Substantia nigra (tissue), 51 donors: ENCODE measurements at places on chromosomes 16 and 17.

- DNase-seq: no peak
Observed at GRCh38 chr17:80618304-80618703, 73.7 kb downstream of the RPTOR start.

GRCh38 chr16:426115-426905 lies 861 bp downstream of the RAB11FIP3 start:
- DNase-seq: no peak

DNA sequence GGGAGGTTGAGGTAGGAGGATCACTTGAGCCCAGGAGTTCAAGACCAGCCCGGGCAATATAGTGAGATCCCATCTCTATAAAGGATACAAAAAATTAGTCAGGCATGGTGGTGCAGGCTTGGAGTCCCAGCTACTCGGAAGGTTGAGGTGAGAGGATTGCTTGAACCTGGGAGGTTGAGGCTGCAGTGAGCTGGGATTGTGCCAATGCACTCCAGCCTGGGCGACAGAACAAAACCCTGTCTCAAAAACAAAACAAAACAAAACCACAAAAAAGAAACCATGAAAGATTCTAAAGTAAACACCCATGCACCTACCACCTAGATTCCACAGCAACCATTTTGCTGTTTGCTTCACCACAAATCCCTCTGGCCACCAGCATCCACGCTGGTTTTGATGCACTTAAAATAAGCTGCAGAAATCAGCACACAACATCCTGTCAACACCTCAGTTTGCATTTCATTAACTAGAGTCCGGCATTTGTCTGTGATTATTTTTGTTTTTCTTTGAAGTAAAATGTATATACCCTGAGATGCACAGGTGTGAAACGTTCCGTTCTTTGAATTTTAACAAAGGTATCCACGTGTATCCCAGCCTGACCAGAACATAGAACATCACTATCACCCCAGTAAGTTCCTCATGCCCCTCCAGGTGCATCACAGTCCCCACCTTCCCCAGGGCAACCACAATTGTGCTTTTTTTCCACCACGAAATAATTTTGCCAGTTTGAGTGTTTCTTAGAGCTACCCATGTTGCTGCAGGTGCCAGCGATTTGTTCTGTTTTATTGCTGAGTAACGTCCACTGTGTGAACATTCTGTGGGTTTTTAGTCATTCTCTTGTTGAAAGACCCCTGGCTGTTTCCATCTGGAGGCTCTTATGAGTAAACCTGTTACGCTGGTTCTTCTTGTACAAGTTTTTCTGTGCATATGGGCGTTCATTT lies 191.5 kb downstream of the SEC14L1 start:
- no peak for DNase-seq

DNA sequence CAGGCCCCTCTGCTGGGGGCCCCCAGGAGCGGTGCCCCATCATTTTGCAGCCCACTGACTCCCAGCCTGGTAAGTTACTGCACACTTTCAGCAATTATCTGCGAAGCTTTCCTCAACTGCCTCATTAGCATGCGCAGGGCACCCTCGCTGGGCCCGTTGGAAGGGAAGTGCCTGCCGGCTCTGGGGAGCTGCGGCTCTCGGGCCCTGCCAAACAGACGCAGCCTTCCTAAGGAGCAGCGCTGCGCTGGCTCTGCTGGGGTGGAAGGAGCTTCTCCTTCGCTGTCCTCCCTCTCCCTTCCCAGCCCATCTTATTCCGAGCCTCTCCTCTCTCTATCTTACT lies 71.0 kb downstream of the RBBP6 start:
- peak; percentile 62 for DNase-seq

DNA sequence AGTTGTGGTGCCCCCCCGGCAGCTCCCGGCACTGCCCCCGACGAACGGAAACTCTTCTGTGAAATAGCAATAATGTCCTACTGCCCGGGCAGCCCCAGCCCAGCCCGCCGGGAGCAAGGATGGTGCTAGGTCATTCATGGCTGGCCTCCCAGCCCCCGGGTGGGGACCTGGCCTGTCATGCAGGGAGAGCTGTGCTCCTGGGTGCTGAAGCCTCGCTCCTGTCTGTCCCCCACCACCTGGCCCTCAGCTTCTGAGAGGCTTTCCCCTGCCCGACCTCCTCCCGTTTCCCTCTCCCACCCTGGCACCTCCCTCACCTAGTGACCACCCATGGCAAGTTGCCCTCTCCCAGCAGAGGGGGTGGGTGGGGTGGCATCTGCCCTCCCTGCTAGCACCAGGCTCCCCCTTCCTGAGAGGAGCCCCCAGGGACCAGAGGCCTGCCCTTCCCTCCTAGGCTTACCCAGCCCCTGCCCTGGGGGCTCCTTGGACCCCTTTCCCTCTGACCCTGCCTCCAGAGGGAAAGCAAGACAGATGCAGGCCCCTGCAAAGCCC lies 13.5 kb downstream of the PAM16 start:
- no peak for DNase-seq

GRCh38 chr16:87074641-87075318 lies 242.4 kb downstream of the C16orf95 start:
- no peak for DNase-seq

GRCh38 chr17:49217651-49218413 lies 7.3 kb downstream of the ABI3 start:
- DNase-seq: peak; percentile 28

DNA sequence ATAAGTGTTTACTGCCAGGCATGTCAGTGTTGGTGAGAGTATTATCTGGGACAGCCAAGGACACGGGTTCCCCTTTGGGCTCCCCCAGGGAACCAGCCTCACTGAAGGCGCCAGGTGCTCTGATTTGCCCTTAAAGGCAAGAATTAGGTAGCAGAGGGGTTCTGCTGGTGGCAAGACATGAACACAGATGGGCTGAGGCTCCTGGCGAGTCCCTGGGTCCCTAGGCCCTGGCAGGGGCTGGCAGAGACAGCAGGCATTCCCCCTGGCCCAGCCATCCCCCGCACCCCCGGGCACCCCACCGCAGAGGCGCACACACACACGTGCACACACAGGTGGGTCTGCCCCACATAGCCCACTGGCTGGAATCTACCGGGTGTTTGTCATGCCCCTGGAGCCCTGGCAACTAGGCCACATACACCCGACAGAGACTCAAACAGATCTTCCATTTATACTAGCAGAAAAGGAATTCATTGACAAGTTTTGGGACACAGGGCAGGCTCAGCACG lies 153.3 kb downstream of the C16orf78 start:
- DNase-seq: no peak
